ENCODE measurements at places on chromosomes 7 and 10.

- peaks cover 11% of the 10 kb centered on the region for H3K27me3 ChIP-seq
- H3K4me3 ChIP-seq, result no peak overlapping the region
- no peaks in the 10 kb centered on the region for H3K36me3 ChIP-seq
- no peak for DNase-seq
- H3K27ac ChIP-seq, result no peak overlapping the region
Observed at GRCh38 chr10:34650156-34650555, 164.9 kb downstream of the PARD3 start.

- no peak for DNase-seq
- no peaks in the 10 kb centered on the region for H3K27me3 ChIP-seq
- H3K36me3 ChIP-seq, result no peaks in the 10 kb centered on the region
- no peak overlapping the region for H3K4me3 ChIP-seq
- no peak overlapping the region for H3K27ac ChIP-seq
Observed at GRCh38 chr10:129090618-129091366, 376.2 kb upstream of the MGMT start.

- no peaks in the 10 kb centered on the region for H3K4me1 ChIP-seq
- H3K36me3 ChIP-seq, result peaks cover 10% of the 10 kb centered on the region
- H3K27me3 ChIP-seq, result no peaks in the 10 kb centered on the region
- no peak overlapping the region for H3K4me3 ChIP-seq
- H3K27ac ChIP-seq, result no peak overlapping the region
Observed at GRCh38 chr7:133836666-133837065, 290.5 kb upstream of the LRGUK start.

GRCh38 chr10:3735175-3735574 lies 49.8 kb downstream of the KLF6 start:
- H3K27me3 ChIP-seq, result no peaks in the 10 kb centered on the region
- H3K36me3 ChIP-seq, result no peaks in the 10 kb centered on the region
- H3K4me3 ChIP-seq, result no peak overlapping the region
- no peak for DNase-seq
- peaks cover 9% of the 10 kb centered on the region for H3K4me1 ChIP-seq
- H3K27ac ChIP-seq, result no peak overlapping the region

DNA sequence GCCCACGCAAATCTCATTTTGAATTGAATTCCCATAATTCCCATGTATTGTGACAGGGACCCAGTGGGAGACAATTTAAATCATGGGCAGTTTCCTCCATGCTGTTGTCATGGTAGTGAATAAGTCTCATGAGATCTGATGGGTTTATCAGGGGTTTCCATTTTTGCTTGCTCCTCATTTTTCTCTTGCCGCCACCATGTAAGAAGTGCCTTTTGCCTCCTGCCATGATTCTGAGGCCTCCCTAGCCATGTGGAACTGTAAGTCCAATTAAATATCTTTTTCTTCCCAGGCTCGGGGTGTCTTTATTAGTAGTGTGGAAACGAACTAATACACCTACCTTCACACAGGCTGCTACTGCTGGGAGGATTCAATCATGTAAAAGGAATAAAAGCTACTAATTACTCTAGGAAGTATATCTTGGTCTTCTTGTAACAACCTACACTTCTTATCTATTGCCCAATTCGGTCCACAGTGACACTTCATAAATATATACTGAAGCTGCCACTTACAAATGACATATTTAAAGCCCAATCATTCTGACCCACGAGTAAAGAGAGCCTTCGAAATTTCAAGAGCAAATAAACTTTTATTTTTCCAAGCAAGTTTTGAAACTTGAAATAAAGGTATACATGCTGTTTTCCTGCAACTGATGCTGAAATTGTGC lies 100.3 kb upstream of the ASAH2 start:
- no peaks in the 10 kb centered on the region for H3K27me3 ChIP-seq
- H3K36me3 ChIP-seq, result peaks cover 32% of the 10 kb centered on the region
- DNase-seq, result no peak
- no peak overlapping the region for H3K27ac ChIP-seq
- H3K4me1 ChIP-seq, result peaks cover 10% of the 10 kb centered on the region

DNA sequence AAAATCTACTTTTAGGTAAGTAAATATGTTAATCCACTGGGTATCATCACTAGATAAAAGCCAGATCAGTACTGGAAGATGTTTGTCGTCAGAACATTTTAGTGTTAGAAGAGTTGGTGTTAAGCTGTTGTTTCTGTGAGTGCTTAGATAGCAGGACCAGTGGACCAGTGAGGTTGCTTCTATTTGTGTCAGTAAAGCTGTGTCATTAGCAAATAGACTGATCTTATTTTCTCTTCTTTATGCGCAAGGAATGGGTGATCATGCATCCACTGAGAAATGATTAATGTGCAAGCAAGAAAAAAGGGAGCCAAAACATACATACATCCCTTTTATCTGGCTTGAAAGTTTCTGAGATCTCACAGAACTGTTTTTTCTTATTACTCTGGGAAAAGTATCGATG lies 42.6 kb downstream of the EXOC4 start:
- peaks cover 6% of the 10 kb centered on the region for H3K36me3 ChIP-seq
- H3K27ac ChIP-seq, result no peak overlapping the region
- H3K27me3 ChIP-seq, result no peaks in the 10 kb centered on the region
- no peak for DNase-seq
- peaks cover 11% of the 10 kb centered on the region for H3K4me1 ChIP-seq

DNA sequence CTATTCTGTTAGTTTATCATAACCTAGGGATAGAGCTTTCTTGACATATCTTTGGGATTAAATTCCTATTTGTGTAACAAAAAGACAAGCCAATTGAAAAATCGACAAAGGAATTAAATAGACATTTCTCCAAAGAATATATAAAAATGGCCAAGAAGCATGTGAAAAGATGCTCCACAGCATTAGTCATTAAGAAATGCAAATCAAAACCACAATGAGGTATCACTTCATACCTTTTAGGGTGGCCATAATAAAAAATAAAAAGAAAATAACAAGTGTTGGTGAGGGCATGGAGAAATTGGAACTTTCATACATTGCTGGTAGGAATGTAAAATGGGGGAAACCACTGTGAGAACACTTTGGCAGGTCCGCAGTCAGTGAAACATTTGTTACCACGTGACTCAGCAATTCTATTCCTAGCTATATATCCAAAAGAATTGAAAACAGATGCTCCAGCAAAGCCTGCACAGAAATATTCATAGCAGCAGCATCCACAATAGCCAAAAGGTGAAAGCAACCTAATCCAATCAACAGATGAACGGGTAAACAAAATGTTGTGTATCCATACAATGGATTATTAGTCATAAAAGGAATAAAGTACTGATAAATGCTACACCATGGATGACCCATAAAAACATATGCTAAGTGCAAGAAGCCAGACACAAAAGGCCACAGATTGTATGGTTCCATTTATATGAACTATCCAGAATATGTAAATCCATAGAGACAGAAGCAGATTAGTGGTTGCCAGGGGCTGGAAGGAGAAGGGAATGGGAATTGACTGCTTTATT lies 20.5 kb downstream of the SPAG6 start:
- no peak for DNase-seq
- no peak overlapping the region for H3K27ac ChIP-seq
- peaks cover 3% of the 10 kb centered on the region for H3K27me3 ChIP-seq
- no peaks in the 10 kb centered on the region for H3K36me3 ChIP-seq
- peaks cover 19% of the 10 kb centered on the region for H3K4me1 ChIP-seq
- no peak overlapping the region for H3K4me3 ChIP-seq

GRCh38 chr10:29877793-29878491 lies 181.4 kb downstream of the JCAD start:
- no peaks in the 10 kb centered on the region for H3K4me1 ChIP-seq
- H3K36me3 ChIP-seq, result no peaks in the 10 kb centered on the region
- no peak overlapping the region for H3K4me3 ChIP-seq
- DNase-seq, result no peak
- peaks cover 23% of the 10 kb centered on the region for H3K27me3 ChIP-seq

GRCh38 chr7:41222746-41223145 lies 480.1 kb downstream of the INHBA start:
- H3K36me3 ChIP-seq, result no peaks in the 10 kb centered on the region
- H3K4me3 ChIP-seq, result no peak overlapping the region
- no peaks in the 10 kb centered on the region for H3K27me3 ChIP-seq
- H3K27ac ChIP-seq, result no peak overlapping the region
- H3K4me1 ChIP-seq, result no peaks in the 10 kb centered on the region
- no peak for DNase-seq

DNA sequence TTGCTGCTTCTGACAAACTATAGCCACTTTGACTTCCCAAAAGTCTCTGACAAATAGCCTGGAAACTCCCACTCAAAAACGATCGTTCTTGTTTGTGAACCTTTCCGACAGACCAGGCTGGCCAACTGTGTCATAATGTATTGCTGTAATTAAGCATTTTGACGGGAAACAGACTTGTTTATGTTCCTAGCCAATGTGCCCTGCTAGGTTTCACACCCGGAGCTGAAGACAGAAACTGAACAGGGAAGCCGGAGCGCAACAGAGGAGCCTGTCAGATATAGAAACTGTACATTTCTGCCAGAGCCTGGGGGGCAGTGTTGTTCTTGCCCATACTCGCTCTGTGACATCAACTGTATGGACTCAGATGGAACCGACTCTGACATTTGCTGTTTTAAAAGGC lies 55.3 kb upstream of the C7orf33 start:
- DNase-seq, result peak; percentile 65
- peaks cover 7% of the 10 kb centered on the region for H3K4me1 ChIP-seq
- H3K27ac ChIP-seq, result peak overlapping the region; percentile 65
- H3K36me3 ChIP-seq, result no peaks in the 10 kb centered on the region

- no peaks in the 10 kb centered on the region for H3K27me3 ChIP-seq
- peak overlapping the region; percentile 69 for H3K27ac ChIP-seq
- peaks cover 54% of the 10 kb centered on the region for H3K4me1 ChIP-seq
- no peak overlapping the region for H3K4me3 ChIP-seq
- DNase-seq, result peak; percentile 27
Observed at GRCh38 chr10:79250259-79250658, 97.0 kb upstream of the PPIF start.

DNA sequence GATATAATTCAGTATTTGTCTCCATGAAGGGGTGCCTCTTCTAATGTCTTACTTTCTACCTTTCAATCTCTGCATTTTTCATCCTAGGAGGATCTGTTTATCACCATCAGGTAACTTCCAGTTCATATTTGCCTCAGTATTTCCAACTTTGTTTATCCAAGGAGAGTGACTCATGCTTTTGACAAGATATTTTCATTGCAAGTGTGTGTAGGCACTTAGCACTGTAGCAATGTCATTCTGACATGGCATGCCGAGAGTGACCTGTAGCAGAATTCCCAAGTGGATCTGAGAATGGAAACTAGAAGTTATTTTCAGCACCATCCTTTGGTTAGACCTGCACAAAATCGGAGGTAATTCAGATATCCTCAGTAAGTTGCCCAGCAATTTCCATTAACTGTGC lies 129.9 kb downstream of the INHBA start:
- no peak for DNase-seq
- peaks cover 2% of the 10 kb centered on the region for H3K36me3 ChIP-seq
- H3K27me3 ChIP-seq, result no peaks in the 10 kb centered on the region
- no peak overlapping the region for H3K4me3 ChIP-seq

- no peak overlapping the region for H3K27ac ChIP-seq
- no peak overlapping the region for H3K4me3 ChIP-seq
- no peaks in the 10 kb centered on the region for H3K36me3 ChIP-seq
- H3K27me3 ChIP-seq, result peaks cover 4% of the 10 kb centered on the region
- H3K4me1 ChIP-seq, result no peaks in the 10 kb centered on the region
- no peak for DNase-seq
Observed at GRCh38 chr7:28872226-28872625, 85.9 kb downstream of the TRIL start.

DNA sequence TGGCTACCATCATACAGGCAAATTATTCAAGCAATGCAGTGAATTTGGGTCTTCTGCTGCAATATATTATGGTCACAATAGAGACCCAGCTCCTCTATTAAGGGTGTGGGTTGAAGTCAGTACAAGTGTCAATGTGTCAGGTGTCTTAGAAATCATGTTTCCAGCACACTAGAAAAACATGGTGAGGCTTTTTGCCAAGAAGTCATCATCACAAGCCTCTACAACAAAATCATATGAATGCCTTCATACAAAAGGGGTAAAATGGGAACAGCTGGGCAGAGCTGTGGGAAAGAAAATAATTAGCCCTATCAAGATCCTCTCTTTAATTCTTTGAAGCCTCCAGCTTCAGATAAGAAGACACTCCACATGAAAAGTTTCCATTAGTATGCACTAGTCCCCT lies 37.2 kb downstream of the FAM13C start:
- no peaks in the 10 kb centered on the region for H3K36me3 ChIP-seq
- H3K27ac ChIP-seq, result no peak overlapping the region
- no peak for DNase-seq
- no peaks in the 10 kb centered on the region for H3K27me3 ChIP-seq
- no peak overlapping the region for H3K4me3 ChIP-seq

DNA sequence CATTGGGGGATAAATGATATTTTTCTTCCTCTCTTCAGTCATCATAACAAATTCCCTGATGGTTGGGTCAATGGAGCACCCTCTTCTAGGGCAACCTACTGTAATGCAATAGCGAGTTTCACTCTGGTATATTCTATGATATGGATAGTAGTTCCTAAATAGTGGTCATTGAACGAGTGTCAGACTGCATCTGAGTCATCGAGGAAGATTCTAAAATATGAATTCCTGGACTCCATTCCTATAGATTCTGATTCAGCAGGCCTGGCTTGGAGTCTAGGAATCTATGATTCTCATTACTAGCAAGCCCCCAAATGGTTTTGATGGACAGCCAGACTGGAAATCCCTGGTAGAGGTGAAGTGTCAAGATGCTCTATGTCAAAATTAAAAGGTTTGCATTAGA lies 254.5 kb downstream of the BUB3 start:
- H3K27ac ChIP-seq, result no peak overlapping the region
- DNase-seq, result no peak
- no peaks in the 10 kb centered on the region for H3K27me3 ChIP-seq
- H3K4me1 ChIP-seq, result no peaks in the 10 kb centered on the region

DNA sequence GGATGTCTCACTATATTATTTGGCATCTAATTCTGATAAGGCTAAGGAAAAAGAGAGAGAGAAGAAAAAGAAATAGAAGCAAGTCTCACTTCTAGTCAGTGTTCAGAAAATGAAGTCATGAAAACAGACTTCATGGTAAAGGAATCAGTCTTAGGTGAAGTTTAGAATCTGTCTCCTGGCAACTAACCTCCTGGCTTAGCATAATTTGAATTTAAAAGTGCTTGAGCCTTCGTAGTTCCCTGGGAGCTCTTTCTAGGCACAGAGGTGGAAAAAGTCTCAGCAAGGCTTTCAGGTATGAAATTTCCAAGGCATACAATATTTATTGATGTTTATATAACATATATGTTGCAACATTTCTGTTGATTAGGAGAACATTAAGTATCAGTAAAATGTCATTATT lies 10.4 kb downstream of the CHRM2 start:
- H3K27me3 ChIP-seq, result no peaks in the 10 kb centered on the region
- no peak overlapping the region for H3K4me3 ChIP-seq
- no peaks in the 10 kb centered on the region for H3K4me1 ChIP-seq
- DNase-seq, result no peak

Measured in activated CD4-positive, alpha-beta memory T cell treated with anti-CD3 and anti-CD28 coated beads for 36 hours (primary cell).